ENCODE measurements at places on chromosomes 5 and 9. TPM values are rescaled to one million over a fixed set of nuclear protein-coding genes. Genes with fewer than 3 reads are reported as not detected.

EGFLAM gene
- total RNA-seq = 11.2 TPM

IL9 gene
- not detected for total RNA-seq

CNTFR gene
- total RNA-seq = not detected

SLC35A4 gene
- 17.4 TPM for total RNA-seq

ASPN gene
- 1.2 TPM for total RNA-seq

- DNase-seq = no peak
Observed at GRCh38 chr5:180423133-180423532, 70.0 kb upstream of the GFPT2 start.

DNA sequence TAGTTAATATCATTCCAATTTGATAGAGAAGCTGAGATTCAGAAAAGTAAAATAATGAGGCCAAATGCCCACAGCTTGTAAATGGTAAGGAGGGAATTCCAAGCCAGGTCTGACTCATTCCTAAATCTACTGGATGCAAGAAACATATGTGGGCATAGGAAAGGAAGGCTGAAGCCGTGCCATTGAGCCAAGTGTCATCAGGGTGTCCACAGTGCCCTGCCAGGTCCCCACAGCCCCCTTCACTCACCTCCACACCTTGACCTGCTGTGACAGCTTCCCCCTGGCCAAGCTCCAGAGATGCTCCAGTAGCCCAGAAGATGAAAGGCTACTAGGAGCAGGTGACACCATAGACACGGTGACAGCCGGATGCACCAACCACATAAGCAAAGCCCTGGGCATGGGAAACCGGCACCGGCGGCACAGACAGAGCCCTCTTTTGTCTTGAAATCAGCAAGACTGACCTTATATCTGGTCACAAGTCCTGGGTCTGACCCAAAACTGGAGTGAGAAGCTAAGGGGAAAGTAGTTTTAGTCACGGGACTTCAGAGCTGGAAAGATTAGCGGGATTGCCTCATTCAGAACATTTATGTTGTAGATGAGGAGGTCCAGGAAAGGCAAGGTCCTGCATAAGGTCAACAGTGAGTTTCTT is 20.1 kb upstream of the FAT2 start:
- peak; percentile 77 for DNase-seq

GRCh38 chr5:102453716-102454115 is 45.1 kb downstream of the SLCO6A1 start:
- no peak for DNase-seq

DNA sequence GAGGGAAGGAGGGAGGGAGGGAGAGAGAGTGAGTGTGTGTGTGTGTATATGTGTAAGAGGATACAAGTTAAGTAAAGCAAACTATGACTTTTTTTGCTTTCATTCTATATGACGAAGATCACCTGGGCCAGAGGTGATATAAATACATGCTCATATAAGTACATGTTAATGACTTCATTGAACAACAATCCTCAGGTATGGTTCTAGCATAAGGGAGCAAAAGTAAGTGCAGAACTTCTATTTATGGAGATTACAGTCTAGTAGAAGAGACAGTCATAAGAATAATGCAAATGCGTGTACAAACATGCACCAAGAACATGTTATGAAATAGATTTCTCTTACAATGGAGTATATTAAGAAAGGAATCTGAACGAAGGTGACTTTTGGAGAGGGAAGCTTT is 1804.0 kb downstream of the MAT2B start:
- no peak for DNase-seq

DNA sequence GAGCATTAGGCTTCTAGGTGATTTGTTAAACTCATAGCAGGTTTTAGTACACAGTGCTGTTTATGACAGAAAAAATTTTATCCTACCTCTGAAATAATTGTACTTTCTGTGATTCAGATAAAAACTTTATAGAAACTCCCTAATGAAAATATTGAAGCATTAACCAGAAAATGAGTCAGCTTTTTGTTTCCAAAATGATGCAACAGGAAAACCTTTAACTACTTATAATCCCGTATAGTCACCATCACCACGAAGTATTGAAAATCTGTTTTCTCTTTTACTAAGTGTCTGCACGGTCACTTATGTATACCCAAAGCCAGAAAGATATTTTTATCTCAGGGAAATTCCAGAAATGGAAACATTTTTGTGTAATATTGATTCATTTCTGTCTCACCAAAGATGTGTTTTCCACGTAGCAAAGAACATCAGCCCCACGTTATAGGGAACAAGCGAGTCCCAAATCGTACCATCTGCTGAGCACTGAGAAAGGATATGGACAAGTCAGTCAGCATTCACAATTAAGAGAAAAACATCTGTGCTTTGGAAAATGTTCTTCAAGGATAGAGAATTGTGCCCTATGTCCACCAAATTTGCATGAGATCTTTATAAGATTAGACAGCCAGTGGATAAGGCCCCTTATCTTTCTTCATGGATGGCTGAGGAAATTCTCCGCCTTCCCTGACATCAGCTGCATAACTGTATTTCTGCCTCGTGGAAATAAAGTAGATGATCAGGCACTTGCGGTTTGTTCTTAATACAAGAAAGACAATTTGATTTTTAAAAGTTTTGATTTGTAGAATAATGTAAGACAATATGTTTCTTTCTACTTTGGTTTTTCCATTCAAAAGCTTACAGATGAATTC is 41.9 kb downstream of the TNFAIP8 start:
- no peak for DNase-seq

GRCh38 chr5:34586117-34586885 is 69.8 kb upstream of the RAI14 start:
- peak; percentile 79 for DNase-seq

- DNase-seq = no peak
Observed at GRCh38 chr5:34803974-34804732, 34.8 kb upstream of the TTC23L start.

DNA sequence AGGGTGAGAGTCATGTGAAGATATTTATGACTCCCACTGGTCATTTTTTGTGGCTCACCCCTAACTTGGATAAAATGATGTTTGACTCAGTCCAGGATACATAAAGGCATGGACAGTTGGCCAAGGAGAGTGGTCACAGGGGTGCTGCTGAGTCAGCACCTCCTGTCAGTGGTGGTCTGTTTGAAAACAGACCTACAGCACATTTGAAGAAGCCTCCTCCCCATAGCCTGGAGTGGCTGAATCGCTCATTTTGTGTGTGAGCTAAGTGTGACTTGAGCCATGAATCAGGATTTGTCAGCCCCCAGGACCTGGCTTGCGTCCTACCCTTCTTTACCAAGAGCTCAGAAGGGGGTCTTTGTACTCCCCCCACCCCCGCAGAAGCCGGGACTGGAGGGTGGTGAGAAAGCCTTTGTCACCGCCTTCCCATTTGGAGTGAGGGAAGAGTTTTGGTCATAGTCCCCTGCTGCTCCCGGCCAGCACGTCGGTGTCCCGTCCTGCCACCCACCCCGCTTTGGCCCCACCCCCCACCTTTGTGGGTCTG is 35.6 kb downstream of the TRIO start:
- peak; percentile 79 for DNase-seq

GRCh38 chr9:99026271-99026955 is 78.5 kb upstream of the TGFBR1 start:
- no peak for DNase-seq

GRCh38 chr9:134163371-134164196 is 780 bp downstream of the RNU6ATAC start:
- peak; percentile 89 for DNase-seq

GRCh38 chr9:81737871-81738507 is 48.6 kb upstream of the TLE1 start:
- DNase-seq = peak; percentile 86

- DNase-seq = no peak
Observed at GRCh38 chr5:114789773-114790402, 379.8 kb downstream of the TRIM36 start.

DNA sequence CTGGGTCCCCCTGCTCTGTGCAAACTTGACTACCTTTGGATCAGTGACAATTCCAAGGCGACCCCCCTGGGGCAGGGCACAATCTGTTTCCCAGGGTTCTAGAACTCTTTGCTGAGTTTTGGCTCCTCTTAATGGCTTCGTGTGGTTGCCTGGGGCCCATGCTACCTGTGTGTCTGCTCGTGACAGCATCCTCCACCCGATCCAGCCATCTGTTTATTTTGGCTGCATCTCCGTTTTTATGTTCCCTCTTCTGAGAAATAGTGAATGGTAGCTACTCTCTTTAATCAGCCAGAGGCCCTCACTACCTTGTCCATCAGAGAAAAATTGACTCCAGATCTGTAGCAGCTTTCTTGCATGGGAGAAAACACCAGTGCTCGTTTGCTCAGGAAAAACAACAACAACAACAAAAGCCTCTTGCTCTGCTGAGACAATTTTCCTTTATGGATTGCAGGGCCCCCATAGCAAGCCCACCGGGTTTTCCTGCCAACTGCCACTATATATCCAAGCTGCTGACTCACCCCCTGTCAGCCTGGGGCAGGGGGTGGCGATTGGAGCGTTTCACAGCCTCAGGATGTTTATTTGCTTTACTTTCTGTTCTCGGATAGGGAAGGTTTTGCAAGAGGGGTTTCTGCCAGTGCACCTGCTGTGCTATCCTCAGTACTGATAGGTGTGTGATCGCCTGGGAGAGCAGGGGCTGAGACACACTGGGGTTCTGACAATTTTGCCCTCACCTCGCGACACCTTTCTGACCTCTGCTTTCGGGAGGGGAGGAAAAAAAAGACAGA is 607.8 kb downstream of the BNC2 start:
- DNase-seq = peak; percentile 31

DNA sequence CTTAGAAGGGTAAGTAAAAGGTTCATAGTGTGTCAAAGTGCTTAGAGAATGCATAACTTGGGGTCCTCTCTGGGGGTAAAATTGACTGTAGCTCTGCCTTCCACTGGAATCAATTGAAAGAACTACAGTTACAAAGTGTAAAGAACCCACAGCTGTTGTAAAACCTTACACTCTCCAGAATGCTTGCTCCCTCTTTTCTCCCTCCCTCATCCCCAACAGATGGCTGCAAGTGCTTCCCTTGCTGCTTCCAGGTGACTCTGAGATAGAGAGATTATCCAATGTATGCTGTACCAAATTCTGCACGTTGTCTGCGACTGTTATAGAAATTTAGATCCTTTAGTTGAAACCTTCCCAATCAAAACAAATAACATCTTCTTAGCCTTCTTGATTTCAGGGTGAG is 126.0 kb downstream of the STK32A start:
- DNase-seq = no peak

GRCh38 chr9:136122425-136123383 is 4.0 kb upstream of the TMEM250 start:
- DNase-seq = peak; percentile 99

GRCh38 chr5:36957953-36958537 is 81.5 kb downstream of the NIPBL start:
- DNase-seq = no peak

DNA sequence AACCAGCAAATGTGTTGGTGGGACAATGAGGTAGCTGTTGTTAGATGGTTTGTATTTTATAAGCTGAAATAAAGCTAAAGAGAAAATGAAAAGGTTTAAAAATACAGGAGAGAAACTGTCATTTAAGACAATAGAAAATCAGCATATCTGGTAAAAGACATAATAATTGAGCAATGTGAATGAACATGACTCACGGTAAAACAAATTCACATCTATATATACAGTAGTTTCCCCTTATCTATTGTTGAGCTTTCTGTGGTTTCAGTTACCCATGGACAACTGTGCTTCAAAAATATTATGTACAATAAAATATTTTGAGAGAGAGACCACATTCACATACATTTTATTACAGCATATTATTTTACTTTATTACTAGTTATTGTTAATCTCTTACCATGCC is 1649.8 kb downstream of the EFNA5 start:
- DNase-seq = no peak

DNA sequence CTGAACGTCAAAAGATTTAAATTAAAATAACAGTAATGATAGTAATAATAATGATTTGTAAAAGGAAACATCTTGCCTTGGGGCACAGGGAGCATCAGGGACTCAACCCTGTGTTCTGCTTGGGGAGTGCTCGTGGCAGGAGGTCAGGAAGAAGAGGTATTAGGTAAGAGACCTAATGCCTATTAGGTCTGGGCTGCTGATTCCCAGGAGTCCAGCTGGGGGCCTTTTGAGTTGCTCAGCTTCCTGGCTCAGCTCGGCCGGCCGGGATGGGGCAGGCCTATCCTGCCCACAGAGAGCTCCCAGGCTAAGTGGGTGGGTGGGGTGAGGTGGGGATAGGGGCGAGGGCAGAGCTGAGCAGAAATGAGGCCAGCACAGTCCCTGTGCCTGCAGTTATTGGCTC is 17.5 kb downstream of the LMX1B start:
- no peak for DNase-seq
